ENCODE measurements at places on chromosomes 3 and 15. TPM values are rescaled to one million over a fixed set of nuclear protein-coding genes. Genes with fewer than 3 reads are reported as not detected.

DNA sequence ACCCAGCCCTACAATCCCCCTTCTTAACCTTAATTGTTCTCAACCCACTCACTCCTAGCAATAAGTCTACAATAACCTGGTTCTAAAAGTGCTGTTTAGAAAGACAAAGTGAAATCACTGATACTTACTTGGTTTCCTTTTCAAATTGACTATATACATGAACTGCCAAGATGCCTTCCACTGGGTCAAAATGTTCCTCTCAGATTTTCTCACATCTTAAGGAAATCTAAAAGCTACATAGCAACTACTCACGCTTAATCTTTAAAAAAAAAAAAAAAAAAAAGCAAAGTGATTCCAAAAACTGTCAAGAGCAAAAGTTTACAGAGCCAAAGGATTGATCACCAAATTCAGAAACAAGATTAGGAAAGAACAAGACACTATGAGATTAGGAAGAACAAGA, 68.7 kb upstream of the MAP4 start:
- no peak for DNase-seq

DNA sequence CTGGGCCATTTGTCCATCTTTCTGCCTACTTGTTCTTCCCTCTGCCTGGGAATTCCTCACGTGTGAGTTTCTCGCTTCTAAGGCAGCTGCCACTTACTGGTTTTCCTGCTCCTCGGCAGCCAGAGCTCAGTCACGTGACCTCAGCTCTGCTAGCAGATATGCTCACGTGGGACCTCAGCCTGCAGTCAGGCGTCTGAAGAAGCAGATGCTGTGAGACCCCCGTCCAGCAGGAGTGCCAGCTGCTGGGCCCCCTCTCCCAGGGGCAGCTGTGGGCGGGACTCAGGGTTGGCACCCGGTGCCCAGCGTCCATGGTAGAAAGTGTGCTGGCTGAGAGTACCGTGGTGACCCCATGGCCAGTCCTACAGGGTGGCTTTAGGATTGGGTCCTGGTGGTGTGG, 161.3 kb upstream of the TLE3 start:
- DNase-seq: peak; percentile 86

DNA sequence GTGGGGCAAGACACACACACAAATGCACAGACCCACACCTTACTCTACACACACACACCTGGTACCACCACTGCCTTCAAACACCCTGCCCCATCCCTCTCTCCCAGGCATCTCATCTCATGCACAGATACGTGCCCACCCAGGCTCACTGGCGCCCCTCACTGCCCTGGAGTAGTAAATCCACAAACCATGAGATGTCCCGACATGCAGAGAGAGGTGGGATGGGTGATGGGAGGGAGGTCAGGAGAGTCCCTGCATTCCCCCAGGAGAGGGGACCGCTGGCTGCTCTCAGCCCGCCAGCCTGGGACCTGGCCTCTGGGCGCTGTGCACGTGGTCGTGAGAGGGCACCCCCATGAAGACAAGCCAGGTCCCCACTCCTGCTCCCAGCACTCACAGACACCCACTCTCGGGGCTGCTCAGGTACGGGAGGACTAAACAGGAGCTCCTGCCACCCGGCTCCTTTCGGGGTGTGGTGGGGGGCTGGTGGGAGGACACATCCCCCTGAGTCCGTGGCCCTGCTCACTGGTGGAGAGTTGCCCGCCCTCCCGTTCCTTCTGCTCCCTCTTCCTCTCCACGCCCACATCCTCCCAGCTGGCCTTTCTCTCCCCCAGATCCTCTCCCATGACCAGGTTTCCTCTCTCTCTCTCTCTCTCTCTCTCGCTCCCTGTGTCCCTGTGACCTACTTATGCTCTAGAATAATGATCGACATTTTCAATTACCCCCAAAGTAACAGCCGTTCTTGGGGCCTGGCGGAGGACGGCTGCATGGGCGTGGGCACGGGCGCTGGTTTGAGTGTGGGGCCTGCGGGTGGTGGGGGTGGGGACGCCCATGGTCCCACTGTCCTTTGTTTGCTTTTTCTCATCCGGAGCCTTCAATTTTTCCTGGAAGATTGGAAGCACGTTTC, 18.9 kb upstream of the CSPG4 start:
- DNase-seq: peak; percentile 76

GRCh38 chr3:156682501-156682900, 8.1 kb downstream of the TIPARP start:
- no peak for DNase-seq

The PLA2G4E gene
- total RNA-seq: not detected

- no peak for DNase-seq
Observed at GRCh38 chr3:99854756-99855298, 37.2 kb downstream of the CMSS1 start.

The ACKR4 gene
- 7.6 TPM for total RNA-seq

DNA sequence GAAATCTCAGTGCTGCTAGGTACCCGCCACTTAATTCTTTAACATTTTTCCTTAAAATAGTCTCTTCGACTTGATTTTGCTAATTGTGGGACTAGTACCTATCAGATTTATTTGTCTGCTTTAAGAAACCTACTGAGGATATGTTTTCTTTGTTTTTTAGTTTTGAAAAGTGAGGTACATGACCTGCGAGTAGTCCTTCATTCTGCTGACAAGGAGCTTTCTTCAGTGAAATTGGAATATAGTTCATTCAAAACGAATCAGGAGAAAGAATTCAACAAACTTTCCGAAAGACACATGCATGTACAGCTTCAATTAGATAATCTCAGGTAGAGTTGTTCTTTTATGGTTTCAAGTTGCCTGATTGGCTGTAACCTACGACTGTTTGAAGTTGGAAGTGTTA, 47.0 kb upstream of the TMEM42 start:
- DNase-seq: no peak

DNA sequence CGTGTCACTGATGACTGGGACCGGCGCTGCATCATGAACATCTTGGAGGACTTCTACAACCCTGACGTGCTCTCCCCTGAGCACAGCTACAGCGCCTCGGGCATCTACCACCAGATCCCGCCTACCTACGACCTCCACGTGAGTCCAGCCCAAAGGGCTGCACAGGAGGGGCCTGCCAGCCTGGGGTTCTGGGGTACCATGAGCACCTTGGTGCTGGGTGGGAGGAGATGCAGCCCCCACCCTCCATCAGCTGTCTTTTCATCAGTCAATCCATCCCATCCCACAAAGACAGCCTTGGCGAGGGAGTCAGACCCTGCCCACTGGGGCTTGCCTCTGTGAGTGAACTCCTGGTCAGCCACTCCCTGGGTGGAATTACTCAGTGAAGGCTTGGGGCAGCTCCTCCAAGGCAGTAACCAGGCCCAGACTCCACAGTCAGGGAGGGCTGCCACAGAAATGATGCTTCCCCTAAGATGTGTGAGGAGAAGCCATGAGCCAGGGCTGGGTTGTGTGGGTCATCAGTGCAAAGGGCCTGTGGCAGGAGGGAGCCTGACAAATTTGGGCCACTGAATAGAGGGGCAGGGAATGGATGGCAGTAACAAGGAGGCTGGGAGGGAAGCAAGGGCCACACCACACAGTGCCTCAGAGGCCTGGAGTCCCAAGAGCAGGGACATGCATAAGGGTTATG, 47.9 kb downstream of the SEMA3G start:
- DNase-seq: peak; percentile 40

DNA sequence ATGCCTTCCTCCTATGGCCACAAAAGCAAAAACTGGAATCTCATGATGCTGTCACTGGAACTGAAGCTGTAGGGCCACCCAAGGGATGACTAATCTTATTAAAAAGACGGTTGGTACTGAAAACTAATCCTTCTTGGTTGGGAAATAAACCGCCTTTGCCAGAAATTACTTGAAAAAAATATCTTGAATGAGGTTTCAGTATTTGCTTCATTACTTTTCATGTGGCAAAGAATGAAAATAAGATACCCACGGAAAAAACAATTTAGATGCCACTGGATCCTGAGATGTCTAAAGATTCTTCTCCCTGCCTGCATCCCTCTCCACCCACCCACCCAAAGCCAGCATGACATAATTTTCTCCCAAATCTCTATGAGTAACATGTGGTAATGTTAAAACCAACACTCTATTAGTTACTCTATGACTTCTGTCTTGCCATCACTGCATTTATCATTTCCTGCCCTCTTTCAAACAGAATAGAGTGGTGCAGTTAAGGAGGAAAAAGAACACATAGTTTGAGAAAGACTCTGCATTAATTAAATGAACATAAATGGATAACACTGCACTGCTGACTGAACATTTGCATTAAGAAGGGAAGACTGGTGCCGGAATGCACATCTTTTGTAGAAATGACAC, 111.8 kb upstream of the DPH6 start:
- DNase-seq: no peak

GRCh38 chr15:77671362-77672056, 38.8 kb upstream of the LINGO1 start:
- no peak for DNase-seq

- DNase-seq: no peak
Observed at GRCh38 chr3:120641696-120642246, 40.3 kb downstream of the HGD start.

DNA sequence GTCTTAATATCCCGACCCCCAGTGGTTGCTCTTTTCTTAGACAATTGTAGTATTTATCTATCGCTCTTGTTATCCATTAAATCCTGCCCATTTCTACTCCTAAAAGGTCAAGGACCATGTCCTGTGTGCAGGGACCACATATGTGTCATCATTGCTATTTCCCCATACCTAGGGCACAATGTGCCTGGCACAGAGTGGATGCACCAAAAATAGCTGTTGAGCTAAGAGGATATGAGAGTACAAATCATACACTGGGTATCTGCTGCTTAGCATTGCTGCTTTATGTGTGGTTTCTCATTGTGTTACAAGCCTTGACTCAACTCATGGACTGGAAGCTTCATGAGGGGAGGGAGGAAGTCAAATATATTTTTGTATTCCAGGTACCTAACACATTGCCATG, 3.4 kb upstream of the MITF start:
- no peak for DNase-seq

DNA sequence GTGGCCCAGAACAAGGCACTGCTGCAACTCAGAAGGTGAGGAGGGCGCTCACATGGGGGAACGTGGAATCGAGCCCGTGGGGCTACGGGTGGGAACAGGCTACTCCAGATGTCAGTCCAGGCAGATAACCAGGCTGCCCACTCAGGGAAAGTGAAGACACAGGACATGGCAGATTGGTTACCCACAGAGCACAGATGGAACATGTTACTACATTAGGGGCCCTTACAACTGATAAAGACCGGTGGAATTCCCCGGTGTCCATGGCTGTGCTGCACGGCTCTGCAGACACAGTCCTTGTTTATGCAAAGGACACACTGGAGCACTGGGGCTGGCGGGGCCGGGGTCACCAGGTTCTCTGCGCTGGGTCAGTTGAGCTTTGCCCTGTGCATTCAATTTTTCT, 36.9 kb downstream of the PCSK6 start:
- peak; percentile 54 for DNase-seq

- DNase-seq: no peak
Observed at GRCh38 chr3:14634763-14635400, 16.7 kb upstream of the CCDC174 start.

DNA sequence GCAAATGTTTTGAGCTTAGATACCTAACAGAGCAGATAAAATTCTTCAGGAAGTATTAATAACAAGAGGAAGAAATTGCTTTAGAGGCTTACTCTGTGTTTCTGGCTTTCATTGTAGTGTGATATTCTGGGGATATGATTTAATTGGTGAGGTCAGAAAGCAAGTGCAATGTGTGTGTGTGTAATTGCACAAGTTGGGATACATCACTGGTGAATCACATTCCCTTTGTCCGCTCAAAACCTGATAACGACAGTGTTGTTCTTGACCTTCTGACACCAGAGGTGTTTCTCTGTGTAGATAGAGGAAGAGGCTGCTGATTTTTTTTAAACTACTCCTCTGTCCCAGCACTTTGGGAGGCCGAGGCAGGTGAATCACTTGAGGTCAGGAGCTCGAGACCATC, 161.1 kb downstream of the CACNA2D3 start:
- DNase-seq: no peak

- no peak for DNase-seq
Observed at GRCh38 chr3:136838641-136839555, 20.0 kb downstream of the SLC35G2 start.

DNA sequence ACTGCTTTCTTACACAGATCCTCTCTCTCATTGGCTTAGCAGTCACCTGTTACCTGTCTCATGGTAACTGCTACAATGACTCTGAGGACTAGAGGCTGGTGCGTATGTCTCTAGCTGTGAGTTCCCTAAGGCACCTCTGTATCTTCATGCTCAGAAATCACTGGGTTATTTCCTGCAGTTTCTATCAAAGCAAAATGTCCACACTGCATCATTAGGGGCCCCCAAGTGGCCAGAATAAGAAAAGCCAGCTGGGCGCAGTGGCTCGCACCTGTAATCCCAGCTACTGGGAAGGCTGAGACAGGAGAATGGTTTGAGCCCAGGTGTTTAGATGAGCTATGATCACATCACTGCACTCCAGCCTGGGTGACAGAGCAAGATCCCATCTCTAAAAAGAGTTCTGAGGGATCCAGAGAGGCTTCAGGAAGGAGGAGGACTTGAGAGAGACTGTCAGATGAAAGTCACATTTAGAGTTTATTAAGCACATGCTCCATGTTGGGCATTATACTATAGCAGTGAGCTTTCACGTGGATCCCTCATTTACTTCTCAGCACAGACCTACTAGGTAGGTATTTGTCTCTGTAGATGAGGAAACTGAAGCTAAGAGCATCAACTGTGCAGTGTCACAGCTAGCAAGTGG, 2.3 kb upstream of the VPS18 start:
- DNase-seq: no peak

DNA sequence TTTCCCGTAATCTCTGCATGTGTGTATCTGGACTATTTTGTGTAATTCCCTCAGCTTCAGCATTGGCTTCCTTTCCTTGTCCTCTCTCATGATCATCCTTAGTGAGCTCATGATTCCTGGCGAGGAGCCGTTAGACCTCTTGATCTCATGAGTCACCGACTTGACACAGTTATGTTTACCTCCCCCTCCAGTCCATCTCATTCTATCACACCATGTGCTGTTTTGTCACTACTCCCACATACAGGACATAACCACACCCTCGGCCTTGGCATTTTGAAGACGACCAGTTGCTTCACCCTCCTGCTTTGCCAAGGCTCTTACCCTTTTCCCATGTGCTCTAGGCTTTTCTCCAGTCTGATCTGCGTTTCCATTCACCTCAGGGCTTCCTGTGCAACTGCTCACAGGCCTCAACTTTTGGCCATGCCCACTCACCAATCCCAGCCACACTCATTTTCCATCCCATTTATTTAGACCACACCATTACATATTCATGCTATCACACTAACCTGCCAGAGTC, 41.5 kb downstream of the CP start:
- DNase-seq: peak; percentile 95

DNA sequence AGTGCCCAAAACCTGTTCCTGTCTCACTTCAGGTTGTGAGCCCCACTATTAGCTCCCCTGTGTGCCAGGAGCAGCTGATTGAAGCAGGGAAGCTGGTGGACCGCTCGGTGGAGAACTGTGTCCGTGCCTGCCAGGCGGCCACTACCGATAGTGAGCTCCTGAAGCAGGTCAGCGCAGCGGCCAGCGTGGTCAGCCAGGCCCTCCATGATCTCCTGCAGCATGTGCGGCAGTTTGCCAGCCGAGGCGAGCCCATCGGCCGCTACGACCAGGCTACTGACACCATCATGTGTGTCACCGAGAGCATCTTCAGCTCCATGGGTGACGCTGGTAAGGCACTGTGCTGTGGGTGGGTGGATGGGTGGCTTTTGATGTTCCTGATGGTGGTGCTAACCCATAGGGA, 334.1 kb upstream of the TPM1 start:
- no peak for DNase-seq

The SEMA6D gene
- total RNA-seq: 7.5 TPM

The LTK gene
- total RNA-seq: 0.46 TPM

GRCh38 chr3:195312714-195313113, 41.8 kb upstream of the XXYLT1 start:
- no peak for DNase-seq

- DNase-seq: peak; percentile 89
Observed at GRCh38 chr3:9715764-9716437, 12.3 kb downstream of the CPNE9 start.

The CSK gene
- total RNA-seq: 29.6 TPM
